ENCODE measurements at places on chromosomes 13 and 19.

DNA sequence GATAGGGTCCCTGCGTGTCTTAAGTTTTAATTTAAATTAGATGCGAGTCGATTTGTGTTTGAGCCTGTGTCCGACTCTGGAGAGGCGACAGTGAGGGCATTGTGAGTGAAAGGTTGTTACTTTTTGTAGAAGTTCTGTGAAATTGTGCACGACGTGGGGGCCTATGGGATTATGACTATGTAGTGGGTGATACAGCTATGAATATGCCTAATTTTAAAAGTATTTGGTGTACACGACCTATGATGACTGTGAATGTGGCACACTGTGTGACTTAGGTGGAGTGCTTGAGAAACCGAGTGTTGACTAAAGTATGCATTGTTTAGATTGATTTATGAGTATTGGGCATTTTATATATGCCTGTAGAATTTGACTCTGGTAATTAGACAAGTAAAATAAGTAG lies 646 bp downstream of the ZNF567 start:
- no peak for DNase-seq

GRCh38 chr19:8213827-8214672 lies 4.9 kb downstream of the CERS4 start:
- no peak for DNase-seq

GRCh38 chr13:113146750-113147149 lies 11.7 kb upstream of the PROZ start:
- DNase-seq = no peak

DNA sequence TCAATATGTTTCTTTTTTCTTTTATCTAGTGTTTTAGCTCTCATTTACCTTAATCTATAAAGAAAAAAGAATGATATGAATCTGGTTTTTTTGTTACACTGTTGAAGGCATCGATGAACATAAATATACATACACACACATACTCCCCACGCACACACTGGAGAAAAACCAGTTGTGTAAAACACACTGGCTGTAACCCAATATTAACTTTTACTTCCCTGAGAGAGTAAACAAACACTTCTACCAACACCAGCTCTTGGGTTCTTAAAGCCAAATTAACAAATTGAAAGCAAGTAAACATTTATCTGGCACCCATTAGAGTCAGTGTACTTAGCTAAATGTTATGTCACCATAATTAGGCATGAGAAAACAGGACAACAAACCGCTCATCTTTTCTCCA lies 145.7 kb downstream of the ABCC4 start:
- DNase-seq = no peak

- DNase-seq = no peak
Measured at GRCh38 chr19:8334458-8335342, 8.4 kb downstream of the KANK3 start.

- no peak for DNase-seq
Measured at GRCh38 chr19:33676999-33677665, 55.4 kb downstream of the CHST8 start.

- no peak for DNase-seq
Measured at GRCh38 chr19:15813916-15814315, 1.5 kb downstream of the OR10H1 start.

- no peak for DNase-seq
Measured at GRCh38 chr13:24223341-24224231, 63.1 kb downstream of the SPATA13 start.

DNA sequence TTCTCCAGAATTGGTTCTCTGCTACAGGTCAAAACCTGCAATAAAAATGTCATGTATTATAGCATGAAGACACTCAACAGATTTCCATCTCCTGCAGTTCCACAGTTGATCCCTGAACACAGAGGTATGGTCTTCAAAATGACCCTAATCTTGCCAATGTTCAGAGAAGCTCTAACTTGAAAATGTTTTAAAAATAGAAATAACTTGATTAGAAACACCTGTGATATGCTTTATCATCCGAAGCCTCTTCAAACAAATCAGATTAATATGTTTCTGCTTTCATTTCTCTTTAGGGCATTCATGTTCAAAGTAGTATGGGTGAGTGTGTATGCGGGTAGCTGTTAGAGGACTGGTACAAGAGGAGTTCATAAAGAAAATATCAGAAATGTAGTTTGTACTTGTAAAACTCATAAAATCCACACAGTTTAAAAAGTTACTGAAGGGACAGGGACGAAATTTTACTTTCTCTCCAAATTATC lies 60.4 kb downstream of the KCNRG start:
- DNase-seq = no peak

GRCh38 chr13:73061876-73062275 lies 3.1 kb downstream of the KLF5 start:
- DNase-seq = no peak

- no peak for DNase-seq
Measured at GRCh38 chr13:111792956-111793355, 274.0 kb upstream of the SOX1 start.

GRCh38 chr19:49414256-49414655 lies 9.0 kb downstream of the PTH2 start:
- DNase-seq = no peak

DNA sequence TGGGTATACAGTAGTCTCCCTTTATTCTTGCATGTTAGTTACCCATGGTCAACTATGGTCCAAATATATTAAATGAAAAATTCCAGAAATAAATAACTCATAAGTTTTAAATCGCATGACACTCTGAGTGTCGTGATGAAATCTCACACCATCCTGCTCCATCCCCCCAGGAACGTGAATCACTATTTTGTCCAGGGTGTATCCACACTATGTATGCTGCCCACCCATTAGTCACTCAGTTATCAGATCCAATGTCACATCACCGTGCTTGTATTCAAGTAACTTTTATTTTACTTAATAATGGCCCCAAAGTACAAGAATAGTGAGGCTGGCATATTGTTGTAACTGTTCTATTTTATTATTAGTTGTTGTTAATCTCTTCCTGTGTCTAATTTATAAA lies 115.8 kb upstream of the SERP2 start:
- no peak for DNase-seq

DNA sequence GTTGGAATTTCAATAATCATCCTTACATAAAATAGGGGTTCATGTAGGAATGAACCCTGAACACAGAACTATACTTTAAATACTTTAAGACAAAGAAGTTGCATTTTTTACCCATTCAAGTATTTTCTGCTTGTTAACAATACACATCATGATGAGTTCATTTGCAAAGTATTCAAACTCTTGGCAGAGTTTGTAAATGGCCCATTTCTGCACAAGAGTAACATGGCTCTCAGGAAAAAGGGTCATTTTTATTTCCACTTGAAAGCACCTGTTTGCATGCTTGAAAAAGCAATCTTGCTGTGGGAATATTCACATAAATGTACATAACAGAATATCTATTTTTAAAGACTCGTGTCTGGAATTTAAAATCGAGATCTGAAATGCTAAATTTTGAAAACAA lies 18.1 kb downstream of the ESD start:
- no peak for DNase-seq

- no peak for DNase-seq
Measured at GRCh38 chr19:41821003-41821735, 23.3 kb downstream of the LYPD4 start.

DNA sequence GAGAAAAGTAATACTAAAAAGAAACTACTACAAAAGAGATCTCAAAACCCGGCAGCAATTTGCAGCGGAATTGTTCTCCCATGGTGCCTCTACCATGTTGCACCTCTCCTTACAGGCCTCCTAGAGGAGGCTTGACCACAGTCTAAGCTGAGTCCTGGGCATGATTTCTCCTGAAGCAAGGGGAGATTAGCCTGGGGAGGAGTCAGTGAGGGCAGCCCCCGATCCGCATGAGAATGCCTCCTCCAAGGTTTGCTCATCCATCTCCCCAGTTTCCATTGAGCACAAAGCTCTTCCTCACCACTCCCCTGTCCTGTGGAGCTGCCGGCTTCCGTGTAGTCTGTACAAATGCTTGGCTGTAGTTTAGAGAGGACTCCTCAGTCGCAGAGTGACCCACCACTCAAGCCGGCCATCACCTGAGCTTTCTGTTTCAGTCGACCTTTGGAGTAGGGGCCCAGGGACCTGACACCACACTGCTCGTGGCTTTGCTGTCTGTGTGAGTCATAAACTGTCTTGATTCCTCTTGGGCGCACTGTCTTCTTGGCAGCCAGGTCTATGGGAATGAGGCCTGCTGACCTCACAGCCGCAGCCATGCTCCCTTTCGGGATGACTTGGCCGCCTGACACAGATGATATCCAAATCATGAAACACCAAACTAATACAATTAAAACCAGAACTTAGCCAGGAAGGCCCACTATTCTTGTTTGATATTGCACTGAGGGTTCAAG lies 72.3 kb downstream of the C1QTNF9 start:
- no peak for DNase-seq

DNA sequence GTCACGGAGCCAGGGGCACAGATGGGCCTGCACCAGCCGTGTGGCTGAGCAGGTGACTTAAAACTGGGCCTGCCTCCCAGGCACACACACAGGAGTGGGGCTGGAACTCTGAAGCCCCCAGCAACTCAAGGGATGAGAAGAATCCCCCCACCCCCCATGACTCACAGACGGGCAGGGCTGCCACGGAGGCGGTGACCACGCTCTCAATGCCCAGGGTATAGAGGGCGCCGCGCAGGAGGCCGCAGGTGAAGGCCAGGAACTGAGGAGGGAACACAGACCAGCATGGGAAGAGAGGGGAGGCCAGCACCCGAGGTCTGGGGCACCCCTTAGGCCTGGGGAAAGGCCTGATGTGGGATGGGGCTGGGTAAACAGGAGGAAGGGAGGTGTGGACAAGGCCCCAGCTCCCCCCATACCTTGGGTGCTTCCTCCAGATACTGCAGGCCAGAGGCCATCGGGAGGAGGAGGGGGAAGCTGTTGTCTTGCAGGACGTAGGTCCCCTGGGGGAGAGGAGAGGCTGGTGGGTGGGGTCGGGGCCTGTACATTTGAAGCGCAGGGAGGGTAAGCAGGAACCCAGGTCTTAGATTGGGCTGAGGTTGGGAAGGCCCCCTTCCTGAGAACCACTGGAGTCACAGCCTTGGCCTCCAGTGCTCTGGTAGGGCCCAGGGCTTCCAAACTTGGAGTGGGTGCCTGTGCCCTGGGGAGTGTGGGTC lies 3.1 kb upstream of the NKPD1 start:
- no peak for DNase-seq

- no peak for DNase-seq
Measured at GRCh38 chr19:29145756-29146155, 67.2 kb downstream of the UQCRFS1 start.

- no peak for DNase-seq
Measured at GRCh38 chr19:14528419-14529253, 758 bp upstream of the TECR start.

- no peak for DNase-seq
Measured at GRCh38 chr19:383040-383439, 25.9 kb downstream of the C2CD4C start.

- no peak for DNase-seq
Measured at GRCh38 chr19:54179262-54179852, 6.4 kb upstream of the TMC4 start.

DNA sequence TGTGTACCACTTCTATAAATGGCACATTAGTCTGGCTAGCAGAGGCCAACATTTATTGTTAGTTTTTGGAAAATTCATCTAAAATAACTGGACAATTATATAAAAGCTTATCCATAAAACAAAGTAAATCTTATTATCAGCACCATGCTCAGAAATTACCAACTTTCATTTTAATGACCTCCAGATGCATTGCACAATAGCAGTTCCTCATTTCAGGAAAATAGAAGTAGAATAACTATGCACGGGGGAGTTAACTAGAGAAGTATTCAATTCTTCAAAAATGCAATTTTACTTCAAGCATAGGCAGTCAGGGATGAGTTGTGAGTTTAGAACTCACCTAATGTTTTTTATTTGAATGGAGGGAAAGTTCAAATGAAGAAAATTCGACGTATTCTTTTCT lies 1023.5 kb downstream of the PCDH17 start:
- DNase-seq = no peak

DNA sequence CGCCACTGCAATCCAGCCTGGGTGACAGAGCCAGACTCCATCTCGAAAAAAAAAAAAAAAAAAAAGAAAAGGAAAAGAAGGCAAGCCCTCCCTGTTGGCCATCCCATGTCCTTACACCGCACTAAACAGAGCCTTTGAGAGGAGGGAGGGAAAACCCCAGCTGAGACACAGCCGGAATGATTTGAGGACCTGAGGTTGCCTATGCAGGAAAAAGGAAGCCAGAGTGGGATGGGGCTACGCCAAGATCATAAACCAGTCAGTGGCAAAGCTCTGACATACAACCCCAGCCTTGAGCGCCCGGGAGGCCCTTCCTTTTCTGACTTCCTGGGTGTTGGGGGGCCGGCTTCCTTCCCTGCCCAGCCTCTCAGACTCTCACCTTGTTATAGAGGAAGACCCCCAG lies 12.5 kb upstream of the CHERP start:
- no peak for DNase-seq

GRCh38 chr13:43528992-43529391 lies 257.8 kb downstream of the ENOX1 start:
- DNase-seq = no peak

DNA sequence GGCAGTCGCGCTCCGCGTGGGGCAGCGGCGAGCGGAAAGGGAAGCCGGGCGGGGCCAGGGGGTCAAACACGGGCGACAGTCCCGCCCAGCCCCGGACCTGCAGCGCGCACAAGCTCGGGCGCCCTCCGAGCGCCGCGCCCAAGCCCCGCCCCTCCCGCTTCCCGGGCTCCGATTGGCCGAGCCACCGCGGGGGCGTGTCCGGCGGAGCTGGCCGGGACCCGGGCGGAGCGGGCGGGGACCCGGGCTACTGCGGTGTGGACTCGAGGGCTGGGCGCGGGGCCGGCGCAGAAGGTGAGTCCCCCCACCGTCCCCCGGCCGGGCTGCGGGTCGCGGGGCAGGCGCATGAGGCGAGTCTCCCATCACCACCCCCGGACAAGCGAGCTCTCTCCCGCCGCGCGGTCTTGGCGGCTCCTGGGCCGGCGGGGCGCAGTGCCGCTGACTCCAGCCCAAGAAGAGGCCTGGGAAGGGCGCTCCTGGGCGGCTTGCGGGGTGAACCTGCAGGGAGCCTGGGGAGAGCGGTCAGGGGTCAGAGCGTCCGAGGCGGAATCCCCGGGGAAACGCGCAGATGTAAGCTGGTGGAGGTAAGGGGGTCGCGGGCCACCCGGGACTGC lies at the start of gene PLEKHF1:
PLEKHF1 (plus strand) TSS at position 247 of the 611 bp plus-strand sequence. CDS start 8,379 bp downstream, outside the sequence.
- peak; percentile 72 for DNase-seq

DNA sequence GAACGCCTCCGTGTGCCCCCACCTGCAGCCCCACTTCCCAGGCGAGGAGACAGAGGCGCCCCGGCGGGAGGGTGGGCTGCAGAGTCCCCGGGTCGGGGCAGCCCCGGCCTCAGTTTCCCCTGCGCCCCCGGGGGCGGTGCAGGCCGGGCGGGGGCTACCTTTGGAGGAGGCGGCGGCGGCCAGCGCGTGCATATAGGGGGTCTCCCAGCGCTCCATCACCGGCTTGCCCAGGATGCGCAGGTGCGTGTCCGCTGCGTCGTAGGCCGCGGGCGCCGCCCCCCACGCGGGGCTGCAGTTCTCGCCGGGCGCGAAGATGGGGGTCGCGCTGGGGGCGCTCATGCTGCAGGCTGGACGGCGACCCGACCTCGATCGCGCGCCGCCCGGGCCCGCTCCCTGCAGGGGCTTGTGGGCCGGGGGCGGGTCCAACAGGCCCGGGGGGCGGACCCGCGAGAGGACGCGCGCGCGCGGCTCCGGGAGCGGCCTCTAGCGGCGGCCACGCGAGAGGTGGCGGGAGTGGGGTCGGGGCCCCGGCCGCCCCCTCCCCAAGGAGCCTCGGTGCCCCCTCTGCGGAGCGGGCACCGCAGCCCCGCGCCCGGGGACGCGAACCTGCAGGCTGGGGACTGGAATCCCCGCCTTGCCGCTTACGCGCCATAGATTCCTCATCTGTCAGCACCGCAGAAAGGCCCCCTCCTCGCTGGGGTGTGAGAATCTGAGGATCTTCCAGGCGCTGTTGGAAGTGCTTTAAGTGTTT lies at the start of gene GAMT:
GAMT (minus strand) TSS at position 405 of the 751 bp plus-strand sequence; CDS start at position 339, 66 bp downstream.
- DNase-seq = no peak
